Forelimb muscle (tissue), 1 donor: ENCODE measurements at places on chromosomes 2 and 18. TPM values are rescaled to one million over a fixed set of nuclear protein-coding genes. Genes with fewer than 3 reads are reported as not detected.

- DNase-seq, result no peak
Measured at GRCh38 chr2:239788576-239789098, 236.5 kb downstream of the NDUFA10 start.

Gene IL37
- not detected for polyA plus RNA-seq

Gene GMCL1
- 8.8 TPM for polyA plus RNA-seq

Gene IL1F10
- polyA plus RNA-seq, result not detected

- no peak for DNase-seq
Measured at GRCh38 chr18:47485221-47485797, 233.8 kb upstream of the SKOR2 start.

GRCh38 chr2:237479747-237480146, 7.3 kb upstream of the MLPH start:
- no peak for DNase-seq
